ENCODE measurements at places on chromosomes 6 and 20.

DNA sequence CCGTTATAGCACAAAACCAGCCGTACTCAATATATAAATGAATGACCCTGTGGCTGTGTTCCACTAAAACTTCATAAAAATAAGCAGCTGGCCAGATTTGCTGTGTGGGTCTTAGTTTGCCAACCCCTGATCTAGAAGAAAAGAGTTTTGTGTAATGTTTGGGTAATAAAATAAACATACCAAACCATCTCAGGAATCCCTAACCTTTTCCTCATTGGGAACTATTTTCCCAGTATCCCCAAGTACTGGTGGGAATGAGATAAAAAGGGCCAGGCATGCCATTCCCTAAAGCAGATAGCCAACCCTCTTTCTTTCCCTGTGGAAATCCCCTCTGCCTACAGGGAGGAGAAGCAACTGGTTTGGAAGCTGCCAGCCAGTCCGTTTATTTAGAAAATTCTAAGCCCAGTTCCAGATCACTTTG, 169.1 kb upstream of the AKAP12 start:
- DNase-seq, result no peak

DNA sequence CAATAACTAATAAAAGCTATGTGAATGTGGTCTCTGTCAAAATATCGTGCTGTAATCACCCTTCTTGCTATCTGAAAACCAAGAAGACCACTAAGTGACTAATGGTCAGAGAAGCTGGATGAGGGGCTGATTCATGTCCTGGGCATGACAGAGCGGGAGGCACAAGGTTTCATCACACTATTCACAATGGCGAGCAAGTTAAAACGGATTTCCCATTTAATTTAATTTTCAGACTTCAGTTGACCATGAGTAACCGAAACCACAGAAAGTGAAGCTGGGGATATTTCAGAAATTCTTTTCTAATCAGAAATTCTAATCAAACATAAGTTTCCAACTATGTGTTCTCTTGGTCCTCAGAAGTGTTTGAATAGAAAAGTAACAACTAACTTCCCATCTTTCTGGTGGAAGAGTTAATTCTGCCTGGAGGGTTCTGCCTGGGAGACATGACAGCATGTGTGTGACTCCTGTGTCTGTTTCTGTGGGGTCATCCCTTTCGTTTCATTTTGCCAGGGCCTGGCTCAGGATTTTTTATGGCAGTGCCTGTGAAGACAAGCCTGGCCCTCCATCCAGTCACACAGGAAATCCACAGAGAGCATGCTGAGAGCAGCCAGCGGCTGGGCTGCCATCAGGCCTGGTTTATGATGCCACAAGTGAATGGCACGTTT, 98.9 kb downstream of the FAM120B start:
- no peak for DNase-seq

GRCh38 chr6:80638213-80639055, 532.0 kb downstream of the BCKDHB start:
- DNase-seq, result no peak

DNA sequence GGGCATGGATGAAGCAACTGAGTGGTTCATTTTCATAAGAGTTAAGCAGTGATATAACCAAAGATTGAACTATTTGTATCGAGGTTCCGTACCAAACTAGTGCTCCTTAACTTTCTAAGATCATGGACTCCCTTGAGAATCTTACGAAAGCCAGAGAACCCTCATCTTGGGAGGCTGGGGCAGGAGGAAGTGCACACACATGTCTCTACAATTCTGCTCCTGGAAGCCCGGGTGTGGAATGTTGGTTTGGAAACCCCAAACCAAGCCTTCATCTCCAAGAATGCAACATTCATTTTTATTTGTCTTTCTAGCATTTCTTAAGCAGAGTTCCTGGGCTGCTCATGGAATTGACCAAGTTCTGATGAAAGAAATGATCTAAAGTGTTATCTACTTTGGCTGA, 250.5 kb upstream of the PRND start:
- DNase-seq, result no peak

- DNase-seq, result no peak
Observed at GRCh38 chr20:44888226-44889103, 3.0 kb downstream of the YWHAB start.

DNA sequence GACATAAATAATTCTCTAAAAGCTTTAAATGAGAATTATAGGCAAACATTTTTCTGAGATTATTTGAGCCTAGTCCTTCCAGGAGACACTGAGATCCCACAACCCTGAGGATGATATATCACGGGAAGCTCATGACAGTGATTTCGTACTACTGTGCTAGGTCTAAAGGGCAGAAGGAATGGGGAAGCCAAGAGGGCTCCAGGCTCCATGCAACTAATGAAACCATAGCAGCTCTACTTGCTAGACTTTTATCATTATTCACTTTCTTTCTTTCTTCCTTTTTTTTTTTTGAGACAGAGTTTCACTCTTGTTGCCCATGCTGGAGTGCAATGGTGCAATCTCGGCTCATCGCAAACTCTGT, 57.3 kb upstream of the SGK1 start:
- no peak for DNase-seq

DNA sequence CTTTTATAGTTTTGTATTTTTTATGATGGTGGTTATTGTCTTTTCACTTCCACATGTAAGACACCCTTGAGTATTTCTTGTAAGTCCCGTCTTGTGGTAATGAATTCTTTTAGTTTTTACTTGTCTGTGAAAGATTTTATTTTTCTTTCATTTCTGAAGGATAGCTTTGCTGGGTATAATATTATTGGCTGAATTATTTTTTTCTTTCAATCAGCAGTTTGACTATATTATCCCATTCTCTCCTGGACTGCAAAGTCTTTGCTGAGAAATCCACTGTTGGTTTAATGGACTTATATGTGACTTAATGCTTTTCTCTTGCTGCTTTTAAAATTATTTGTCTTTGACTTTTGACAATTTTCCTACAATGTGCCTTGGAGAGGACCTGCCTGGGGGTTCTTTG, 13.8 kb downstream of the KIF25 start:
- DNase-seq, result no peak

DNA sequence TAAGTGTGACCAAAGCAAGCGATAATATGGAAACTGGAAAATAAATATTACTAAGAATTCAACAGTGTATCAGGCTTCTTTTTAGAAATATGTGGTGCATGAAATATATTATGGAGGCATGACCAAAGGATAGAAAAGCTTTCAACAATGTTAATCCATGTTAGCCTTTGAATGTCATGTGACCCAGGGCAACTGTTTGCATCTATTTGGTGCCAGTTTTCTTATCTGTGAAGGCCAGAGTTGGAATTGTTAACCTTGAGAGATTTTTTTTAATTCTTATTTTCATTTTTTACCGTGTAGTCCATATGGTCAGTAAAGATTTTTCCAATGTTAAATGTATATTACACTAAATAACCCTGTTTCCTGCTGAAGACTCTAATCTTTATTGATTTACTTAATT, 411.1 kb downstream of the BCKDHB start:
- DNase-seq, result no peak

DNA sequence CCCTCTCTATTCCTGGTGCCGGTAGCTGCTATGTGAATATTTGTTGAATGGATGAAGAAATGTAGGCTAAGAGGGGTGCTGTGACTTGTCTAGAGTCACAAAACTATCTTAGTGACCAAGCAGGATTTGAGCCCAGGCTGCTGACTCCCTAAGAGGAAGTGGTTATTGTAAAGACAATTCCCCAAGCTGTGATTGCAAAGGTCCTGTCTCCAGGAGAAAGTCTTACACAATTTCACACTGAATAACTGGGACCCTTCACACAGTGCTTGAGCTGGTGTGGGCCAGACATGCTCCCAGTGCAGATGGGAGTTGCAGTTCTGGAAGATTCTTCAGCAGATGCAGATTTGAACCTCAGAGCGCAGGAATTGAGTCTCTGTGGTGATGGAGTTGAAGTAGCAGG, 38.1 kb downstream of the IYD start:
- no peak for DNase-seq

GRCh38 chr6:168133687-168134559, 54.9 kb upstream of the FRMD1 start:
- DNase-seq, result no peak

Measured in stimulated activated CD8-positive, alpha-beta memory T cell treated with anti-CD3 and anti-CD28 coated beads, Interleukin-15, amount 100 ng/mL, for 24 hours (primary cell).